CD14-positive monocyte (primary cell): ENCODE measurements at places on chromosomes 7 and 10. TPM values are rescaled to one million over a fixed set of nuclear protein-coding genes. Genes with fewer than 3 reads are reported as not detected.
A peak's percentile ranks its signal among the peaks of the same experiment; 100 is the strongest.

PRSS37 gene
- polyA plus RNA-seq = not detected

- H3K4me1 ChIP-seq = no peaks in the 10 kb centered on the region
- H3K27ac ChIP-seq = no peak overlapping the region
- no peak overlapping the region for H3K4me3 ChIP-seq
- H3K27me3 ChIP-seq = no peaks in the 10 kb centered on the region
Observed at GRCh38 chr7:84389242-84389641, 194.7 kb upstream of the SEMA3A start.

DNA sequence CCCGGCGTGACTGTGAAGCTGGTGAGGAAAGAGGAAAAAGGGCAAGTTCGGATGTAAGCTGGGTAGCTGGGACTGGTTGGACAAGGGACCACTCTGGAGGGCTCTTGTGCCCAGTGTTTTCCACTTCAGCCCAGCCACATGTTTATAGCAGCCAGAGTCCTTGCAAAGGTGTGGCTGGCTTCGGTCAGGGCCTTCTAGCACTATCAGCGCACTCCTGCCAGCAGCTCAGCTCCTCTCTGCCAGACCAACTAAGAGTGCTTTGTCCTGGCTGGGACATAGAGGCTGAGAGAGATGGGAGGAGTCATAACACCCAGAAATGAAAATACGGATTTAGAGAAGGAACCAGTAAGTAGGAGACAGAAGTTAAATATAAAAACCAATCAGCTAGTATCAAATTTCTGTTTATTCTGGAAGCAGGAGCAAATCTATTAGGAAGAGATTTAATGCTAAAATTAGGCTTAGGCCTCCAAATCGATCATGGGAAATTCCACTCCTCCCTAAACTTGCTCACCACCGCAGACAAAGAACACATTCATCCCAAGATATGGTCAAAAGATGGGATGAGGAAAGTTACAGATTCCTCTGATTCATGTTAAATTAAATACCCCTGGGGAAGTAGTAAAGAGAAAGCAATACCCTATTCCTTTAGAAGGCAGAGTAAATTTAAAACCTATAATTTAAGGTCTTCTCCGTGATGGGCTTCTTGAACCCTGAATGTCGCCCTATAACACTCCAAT, 135.0 kb downstream of the RALA start:
- H3K4me1 ChIP-seq = no peaks in the 10 kb centered on the region
- H3K4me3 ChIP-seq = no peak overlapping the region
- H3K27ac ChIP-seq = no peak overlapping the region
- no peaks in the 10 kb centered on the region for H3K36me3 ChIP-seq
- no peak for DNase-seq
- H3K27me3 ChIP-seq = no peaks in the 10 kb centered on the region

DNA sequence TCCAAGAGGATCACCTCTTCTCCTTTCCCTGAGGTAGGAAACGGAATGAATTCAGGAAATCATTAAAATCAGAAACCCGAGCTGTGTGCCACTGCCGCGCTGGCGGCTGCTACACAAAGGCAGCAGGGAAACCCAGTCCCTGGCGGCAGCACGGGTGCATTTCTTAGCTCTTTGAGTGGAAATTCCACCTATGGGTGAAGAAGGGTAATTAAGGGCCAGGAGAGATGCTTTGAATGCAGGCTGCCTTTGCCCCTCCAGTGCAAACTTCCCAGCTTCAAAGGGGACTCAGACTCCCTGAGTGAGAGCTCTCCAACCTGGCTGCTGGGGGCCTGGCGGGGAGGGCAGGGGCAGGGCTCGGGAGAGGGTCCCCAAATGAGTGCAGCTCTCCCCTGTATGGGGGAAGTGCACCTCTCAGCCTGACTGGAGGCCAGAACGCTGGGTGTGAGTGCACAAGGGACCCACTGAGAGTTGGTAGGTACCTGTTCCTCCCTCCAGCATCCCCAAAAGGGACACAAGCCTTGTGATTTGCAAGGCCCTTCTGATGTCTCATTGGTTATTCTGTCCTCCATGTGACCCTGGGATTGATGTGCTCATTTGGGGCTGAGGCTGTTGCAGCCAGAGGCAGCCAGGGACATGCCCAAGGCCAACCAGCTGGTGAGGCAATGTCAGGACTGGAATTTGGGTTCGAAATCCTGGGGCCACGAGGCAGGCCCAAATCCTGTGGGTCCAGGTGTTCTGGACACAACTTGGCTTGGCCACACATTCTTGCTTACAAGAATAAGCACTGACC, 16.3 kb upstream of the ZMIZ1 start:
- H3K27ac ChIP-seq = no peak overlapping the region
- no peak overlapping the region for H3K4me3 ChIP-seq
- no peaks in the 10 kb centered on the region for H3K36me3 ChIP-seq
- peaks cover 19% of the 10 kb centered on the region for H3K4me1 ChIP-seq

- H3K4me1 ChIP-seq = peaks cover 96% of the 10 kb centered on the region
- H3K36me3 ChIP-seq = peaks cover 5% of the 10 kb centered on the region
- no peaks in the 10 kb centered on the region for H3K27me3 ChIP-seq
- H3K4me3 ChIP-seq = no peak overlapping the region
- DNase-seq = no peak
Observed at GRCh38 chr10:26485150-26485941, 47.2 kb downstream of the APBB1IP start.

MRPS24 gene
- 112 TPM for polyA plus RNA-seq

CALHM3 gene
- polyA plus RNA-seq = not detected

CNPY1 gene
- polyA plus RNA-seq = not detected in 2 replicates

DNA sequence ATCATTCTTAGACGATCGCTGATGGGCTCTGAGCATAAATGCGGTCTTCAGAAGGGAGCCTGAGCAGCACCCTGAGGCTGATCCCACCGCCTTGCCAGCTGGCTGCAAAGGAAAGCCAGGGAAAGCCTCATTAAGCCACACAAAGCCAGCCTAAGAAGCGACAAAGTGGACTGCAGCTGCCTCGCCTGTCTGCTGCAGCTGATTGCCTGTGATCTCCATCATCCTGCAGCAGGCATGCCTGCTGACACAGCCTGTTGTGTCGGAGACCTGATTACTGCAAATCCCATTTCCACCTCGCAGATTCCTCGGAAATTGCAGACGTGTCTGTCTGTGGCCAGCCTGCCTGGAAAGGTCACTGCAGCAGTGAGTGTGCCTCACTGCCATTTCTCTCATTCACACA, 1087.0 kb upstream of the AUTS2 start:
- no peaks in the 10 kb centered on the region for H3K36me3 ChIP-seq
- H3K4me1 ChIP-seq = no peaks in the 10 kb centered on the region
- no peak for DNase-seq
- no peak overlapping the region for H3K4me3 ChIP-seq
- H3K27ac ChIP-seq = no peak overlapping the region
- no peaks in the 10 kb centered on the region for H3K27me3 ChIP-seq

- H3K36me3 ChIP-seq = peaks cover 60% of the 10 kb centered on the region
- H3K27me3 ChIP-seq = no peaks in the 10 kb centered on the region
- no peak overlapping the region for H3K4me3 ChIP-seq
- no peaks in the 10 kb centered on the region for H3K4me1 ChIP-seq
- H3K27ac ChIP-seq = no peak overlapping the region
Observed at GRCh38 chr10:17687117-17687831, 43.3 kb downstream of the STAM start.

DNA sequence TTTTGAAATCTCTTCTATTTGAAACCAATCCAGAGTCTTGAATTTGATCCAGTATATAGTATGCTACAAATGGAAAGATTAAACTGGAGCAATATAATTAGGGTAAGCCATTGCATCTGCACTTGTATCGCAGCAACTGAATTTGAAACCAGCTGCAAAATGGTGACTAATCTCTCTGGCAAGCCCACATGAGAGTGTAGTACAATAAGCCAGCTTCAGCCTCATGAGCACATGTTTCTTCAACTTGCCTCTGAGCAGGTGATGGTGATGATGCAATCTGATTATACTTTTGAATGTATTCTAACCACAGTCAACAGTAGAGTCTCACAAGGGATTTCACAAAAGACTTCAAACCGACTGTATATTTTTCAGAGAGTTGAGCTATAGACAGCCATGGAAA, 829 bp upstream of the RPA3 start:
- H3K4me1 ChIP-seq = no peaks in the 10 kb centered on the region
- no peak overlapping the region for H3K4me3 ChIP-seq
- no peak for DNase-seq
- no peak overlapping the region for H3K27ac ChIP-seq
- H3K36me3 ChIP-seq = no peaks in the 10 kb centered on the region
- no peaks in the 10 kb centered on the region for H3K27me3 ChIP-seq

GRCh38 chr10:86401588-86402282, 35.1 kb upstream of the GRID1 start:
- no peak for DNase-seq
- peak overlapping the region; percentile 78 for H3K4me3 ChIP-seq
- no peak overlapping the region for H3K27ac ChIP-seq
- H3K27me3 ChIP-seq = peaks cover 38% of the 10 kb centered on the region

SLC13A1 gene
- polyA plus RNA-seq = not detected in 2 replicates

GRCh38 chr7:100407285-100408180, 21.0 kb downstream of the ZCWPW1 start:
- H3K27ac ChIP-seq = no peak overlapping the region
- peak; percentile 80 for DNase-seq
- peaks cover 41% of the 10 kb centered on the region for H3K36me3 ChIP-seq
- H3K4me1 ChIP-seq = no peaks in the 10 kb centered on the region

SEC61G gene
- polyA plus RNA-seq = 77.0 and 221 TPM in 2 replicates

DNA sequence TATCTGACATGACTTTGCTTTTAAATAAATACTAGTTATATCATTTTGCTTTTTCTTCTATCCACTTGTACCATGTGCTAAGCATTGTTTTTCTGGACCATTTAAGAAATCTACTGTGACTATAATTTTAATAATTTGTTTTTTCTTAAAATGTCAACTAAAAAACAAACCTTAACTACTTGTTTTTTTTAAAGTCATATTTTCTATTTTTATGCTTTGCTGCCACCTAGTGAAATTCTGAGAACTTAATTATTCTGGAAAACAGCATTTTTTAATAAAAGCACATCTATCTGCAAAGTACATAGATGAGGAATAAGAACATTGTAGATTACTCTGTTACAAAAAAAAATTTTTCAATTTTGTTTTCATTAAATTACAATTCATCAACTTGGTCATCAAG, 47.4 kb downstream of the ORC5 start:
- H3K4me3 ChIP-seq = no peak overlapping the region
- no peaks in the 10 kb centered on the region for H3K4me1 ChIP-seq
- no peaks in the 10 kb centered on the region for H3K27me3 ChIP-seq
- DNase-seq = no peak

HTR5A gene
- polyA plus RNA-seq = not detected

ARHGAP22 gene
- polyA plus RNA-seq = 1.5 TPM

MKI67 gene
- polyA plus RNA-seq = 0.05 TPM in 1 of 2 replicates, not detected in the other

GRCh38 chr7:146232604-146233003, 116.0 kb downstream of the CNTNAP2 start:
- no peak overlapping the region for H3K4me3 ChIP-seq
- no peak for DNase-seq
- H3K36me3 ChIP-seq = no peaks in the 10 kb centered on the region
- H3K27ac ChIP-seq = no peak overlapping the region

DNA sequence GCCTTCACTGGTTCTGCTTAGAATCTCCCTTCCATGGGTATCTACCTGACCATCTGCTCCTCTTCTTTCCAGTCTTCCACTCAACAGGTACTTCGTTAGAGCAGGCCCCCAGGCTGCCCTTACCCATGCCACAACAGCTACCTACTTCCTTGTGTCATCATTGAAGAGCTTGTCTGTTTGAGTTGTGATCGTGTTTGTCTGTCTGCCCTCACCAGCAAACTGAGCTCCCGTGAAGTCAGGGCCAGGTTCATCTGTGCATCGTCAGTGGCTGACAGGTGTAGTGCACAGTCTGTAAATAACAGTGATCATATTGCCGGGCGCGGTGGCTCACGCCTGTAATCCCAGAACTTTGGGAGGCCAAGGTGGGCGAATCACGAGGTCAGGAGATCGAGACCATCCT, 5.0 kb downstream of the NIPSNAP2 start:
- no peak overlapping the region for H3K27ac ChIP-seq
- DNase-seq = no peak
- H3K27me3 ChIP-seq = no peaks in the 10 kb centered on the region
- peaks cover 12% of the 10 kb centered on the region for H3K4me1 ChIP-seq

DNA sequence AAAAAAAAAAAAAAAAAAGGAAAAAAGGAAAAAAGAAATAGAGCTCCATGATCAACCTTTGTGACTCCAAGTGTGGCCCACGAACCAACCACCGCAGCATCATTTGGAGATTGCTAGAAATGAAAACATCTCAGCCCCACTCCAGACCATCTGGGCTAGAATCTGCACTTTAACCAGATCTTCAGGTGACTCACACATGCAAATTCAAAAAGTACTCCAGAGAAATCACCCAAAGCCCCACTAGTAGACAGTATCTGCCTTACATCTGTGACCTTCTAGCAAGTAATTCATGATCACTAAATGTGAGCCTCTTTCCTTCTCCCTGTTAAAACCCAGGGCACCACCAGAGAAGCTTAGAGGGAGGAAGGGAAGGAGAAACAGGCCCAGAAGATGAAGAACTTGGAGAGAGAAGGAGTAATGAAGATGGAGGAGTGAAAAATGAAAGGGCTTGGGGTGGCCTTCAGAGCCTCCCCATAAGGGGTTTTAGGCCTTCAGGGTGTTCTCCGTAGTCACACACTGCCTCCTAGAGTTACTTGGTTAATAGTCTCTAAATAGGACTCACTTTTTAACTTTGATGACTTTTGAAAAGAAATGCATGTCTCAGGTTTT, 94.0 kb downstream of the SLC37A3 start:
- H3K27me3 ChIP-seq = no peaks in the 10 kb centered on the region
- H3K27ac ChIP-seq = peak overlapping the region; percentile 84
- H3K4me1 ChIP-seq = peaks cover 49% of the 10 kb centered on the region
- no peak overlapping the region for H3K4me3 ChIP-seq

- no peak overlapping the region for H3K27ac ChIP-seq
- DNase-seq = no peak
- no peak overlapping the region for H3K4me3 ChIP-seq
- H3K4me1 ChIP-seq = peaks cover 4% of the 10 kb centered on the region
- no peaks in the 10 kb centered on the region for H3K27me3 ChIP-seq
- H3K36me3 ChIP-seq = peaks cover 44% of the 10 kb centered on the region
Observed at GRCh38 chr10:45443101-45444009, 69.3 kb downstream of the ALOX5 start.

TMEM229A gene
- polyA plus RNA-seq = not detected

PPP1R17 gene
- polyA plus RNA-seq = 2.0 TPM

CPXM2 gene
- not detected for polyA plus RNA-seq

CFAP46 gene
- polyA plus RNA-seq = not detected

DNA sequence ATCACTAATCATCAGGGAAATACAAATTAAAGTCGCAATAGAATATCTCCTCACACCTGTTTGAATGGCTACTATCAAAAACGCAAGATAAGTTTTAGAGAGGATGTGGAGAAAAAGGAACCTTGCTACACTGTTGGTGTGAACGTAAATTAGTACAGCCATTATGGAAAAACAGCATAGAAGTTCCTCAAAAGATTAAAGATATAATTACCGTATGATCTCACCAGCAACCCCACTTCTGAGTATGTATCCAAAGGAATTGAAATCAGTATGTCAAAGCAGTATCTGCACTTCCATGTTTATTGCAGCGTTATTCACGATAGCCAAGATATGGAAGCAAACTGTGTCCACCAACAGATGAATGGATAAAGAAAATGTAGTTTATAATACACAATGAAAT, 164.4 kb downstream of the ZNF365 start:
- no peaks in the 10 kb centered on the region for H3K27me3 ChIP-seq
- peaks cover 50% of the 10 kb centered on the region for H3K4me1 ChIP-seq
- H3K36me3 ChIP-seq = no peaks in the 10 kb centered on the region
- no peak overlapping the region for H3K4me3 ChIP-seq

AS3MT gene
- 0.23 and 0.45 TPM in 2 replicates for polyA plus RNA-seq

LEP gene
- not detected in 2 replicates for polyA plus RNA-seq
